ENCODE measurements at places on chromosomes 1 and 21. TPM values are rescaled to one million over a fixed set of nuclear protein-coding genes. Genes with fewer than 3 reads are reported as not detected.

- DNase-seq = no peak
These were observed 35.8 kb downstream of the PAX7 start for GRCh38 chr1:18666317-18666920.

The VPS13D gene
- total RNA-seq = 18.1 TPM

The OR14K1 gene
- total RNA-seq = not detected

- no peak for DNase-seq
These were observed 4.4 kb upstream of the KCNC4 start for GRCh38 chr1:110205591-110206155.

The C1orf115 gene
- total RNA-seq = under 0.01 TPM

The SPRR2A gene
- not detected for total RNA-seq

The OR2AK2 gene
- total RNA-seq = not detected

DNA sequence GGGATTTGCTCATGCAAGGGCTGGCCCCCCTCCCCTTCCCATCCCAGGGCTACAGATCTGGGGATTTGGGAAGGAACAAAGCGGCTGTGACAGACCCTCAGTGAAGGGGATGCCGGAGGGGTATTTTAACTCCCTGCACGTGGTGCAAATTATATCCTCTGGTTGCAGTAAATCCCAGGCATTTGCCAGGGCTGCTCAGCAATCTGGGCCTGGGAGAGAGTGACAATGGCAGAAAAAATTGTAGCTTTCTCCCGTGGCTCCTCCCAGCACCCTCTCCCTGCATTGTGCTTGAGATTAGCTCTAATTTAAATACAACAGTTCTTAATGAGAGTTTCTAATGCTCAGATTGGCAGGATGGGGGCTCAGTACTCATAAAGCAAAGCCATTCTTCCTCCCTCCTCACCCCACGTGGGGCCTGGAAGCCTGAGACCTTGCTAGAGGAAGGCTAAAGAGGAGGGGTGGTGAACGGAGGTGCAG lies 129.9 kb upstream of the CD34 start:
- DNase-seq = no peak

GRCh38 chr1:154265586-154265985 lies 6.8 kb upstream of the HAX1 start:
- DNase-seq = no peak
